Endodermal cell (in vitro differentiated cells): ENCODE measurements at places on chromosomes 5 and 9.

GRCh38 chr5:140248414-140248813 is 54.5 kb downstream of the PFDN1 start:
- no peak for DNase-seq
- no peaks in the 10 kb centered on the region for H3K4me1 ChIP-seq
- no peaks in the 10 kb centered on the region for H3K27me3 ChIP-seq
- H3K27ac ChIP-seq, result no peak overlapping the region

DNA sequence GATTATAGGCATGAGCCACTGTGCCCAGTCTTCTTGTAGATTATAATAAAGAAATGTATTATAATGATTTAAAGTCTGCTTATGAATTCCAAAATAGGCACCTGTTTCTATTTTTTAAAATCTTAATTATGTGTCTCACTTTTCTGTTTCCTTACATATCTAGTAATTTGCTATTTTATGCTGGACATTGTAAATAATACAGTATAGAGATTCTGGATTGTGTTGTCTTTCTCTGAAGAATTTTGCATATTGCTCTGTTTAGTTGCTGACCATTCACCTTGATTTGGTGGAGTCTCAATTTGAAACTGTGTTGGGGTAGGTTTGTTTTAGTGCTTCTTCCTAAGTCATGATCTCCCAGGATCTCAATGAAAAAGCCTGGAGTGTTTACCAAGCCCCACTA is 102.8 kb downstream of the C9orf50 start:
- no peak for DNase-seq
- H3K4me1 ChIP-seq, result no peaks in the 10 kb centered on the region
- no peak overlapping the region for H3K4me3 ChIP-seq
- no peaks in the 10 kb centered on the region for H3K36me3 ChIP-seq

- H3K36me3 ChIP-seq, result peaks cover 37% of the 10 kb centered on the region
- no peaks in the 10 kb centered on the region for H3K27me3 ChIP-seq
- no peak overlapping the region for H3K4me3 ChIP-seq
These were observed 15.8 kb downstream of the GALNT10 start for GRCh38 chr5:154206311-154206710.

DNA sequence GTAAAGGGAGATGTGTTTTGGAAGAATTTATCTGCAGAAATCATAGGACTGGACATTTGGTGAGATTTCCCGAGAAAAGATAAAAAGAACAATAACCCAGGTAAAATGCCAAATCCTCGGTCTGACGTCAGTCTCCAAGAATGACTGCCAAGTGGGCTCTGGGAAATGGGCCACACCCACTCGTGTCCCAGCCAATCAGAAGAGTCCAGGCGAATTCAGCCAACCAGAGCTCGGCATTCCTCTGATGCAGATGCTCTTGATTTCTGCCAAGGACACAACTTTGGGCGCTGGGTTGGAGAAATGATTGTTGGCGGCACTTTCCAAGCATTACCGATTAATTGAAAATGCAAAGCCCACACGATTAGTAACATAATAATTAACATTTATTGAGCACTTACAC is 73.3 kb downstream of the FGF18 start:
- no peaks in the 10 kb centered on the region for H3K36me3 ChIP-seq
- peaks cover 6% of the 10 kb centered on the region for H3K4me1 ChIP-seq
- no peaks in the 10 kb centered on the region for H3K27me3 ChIP-seq
- no peak overlapping the region for H3K27ac ChIP-seq

DNA sequence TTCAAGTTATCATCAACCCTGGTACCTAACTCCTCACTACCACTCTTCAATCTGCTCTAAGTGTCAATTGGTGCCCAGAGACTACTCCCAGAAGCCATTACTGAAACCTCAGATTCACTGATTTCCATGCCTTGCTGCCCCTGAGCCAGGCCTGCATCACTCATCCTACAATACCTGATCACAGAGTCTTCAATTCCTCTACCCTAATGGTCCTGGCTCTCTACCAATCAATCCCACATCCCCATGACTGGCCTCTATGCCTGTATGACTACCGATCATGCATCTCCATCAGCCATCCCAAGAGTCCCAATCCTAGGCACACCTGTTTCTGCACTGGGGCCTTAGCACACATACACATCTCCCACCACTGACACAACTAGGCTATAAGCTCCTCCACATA is 2.5 kb downstream of the ZNF484 start:
- H3K4me3 ChIP-seq, result no peak overlapping the region
- no peaks in the 10 kb centered on the region for H3K27me3 ChIP-seq
- H3K4me1 ChIP-seq, result no peaks in the 10 kb centered on the region
- H3K27ac ChIP-seq, result no peak overlapping the region
- no peaks in the 10 kb centered on the region for H3K36me3 ChIP-seq

- H3K4me3 ChIP-seq, result no peak overlapping the region
- peaks cover 16% of the 10 kb centered on the region for H3K36me3 ChIP-seq
- DNase-seq, result no peak
- no peak overlapping the region for H3K27ac ChIP-seq
These were observed 8.1 kb downstream of the UBQLN1 start for GRCh38 chr9:83699615-83700014.

GRCh38 chr9:3893519-3893918 is 367.7 kb upstream of the RFX3 start:
- H3K27me3 ChIP-seq, result no peaks in the 10 kb centered on the region
- H3K4me3 ChIP-seq, result no peak overlapping the region
- DNase-seq, result no peak
- H3K27ac ChIP-seq, result no peak overlapping the region

DNA sequence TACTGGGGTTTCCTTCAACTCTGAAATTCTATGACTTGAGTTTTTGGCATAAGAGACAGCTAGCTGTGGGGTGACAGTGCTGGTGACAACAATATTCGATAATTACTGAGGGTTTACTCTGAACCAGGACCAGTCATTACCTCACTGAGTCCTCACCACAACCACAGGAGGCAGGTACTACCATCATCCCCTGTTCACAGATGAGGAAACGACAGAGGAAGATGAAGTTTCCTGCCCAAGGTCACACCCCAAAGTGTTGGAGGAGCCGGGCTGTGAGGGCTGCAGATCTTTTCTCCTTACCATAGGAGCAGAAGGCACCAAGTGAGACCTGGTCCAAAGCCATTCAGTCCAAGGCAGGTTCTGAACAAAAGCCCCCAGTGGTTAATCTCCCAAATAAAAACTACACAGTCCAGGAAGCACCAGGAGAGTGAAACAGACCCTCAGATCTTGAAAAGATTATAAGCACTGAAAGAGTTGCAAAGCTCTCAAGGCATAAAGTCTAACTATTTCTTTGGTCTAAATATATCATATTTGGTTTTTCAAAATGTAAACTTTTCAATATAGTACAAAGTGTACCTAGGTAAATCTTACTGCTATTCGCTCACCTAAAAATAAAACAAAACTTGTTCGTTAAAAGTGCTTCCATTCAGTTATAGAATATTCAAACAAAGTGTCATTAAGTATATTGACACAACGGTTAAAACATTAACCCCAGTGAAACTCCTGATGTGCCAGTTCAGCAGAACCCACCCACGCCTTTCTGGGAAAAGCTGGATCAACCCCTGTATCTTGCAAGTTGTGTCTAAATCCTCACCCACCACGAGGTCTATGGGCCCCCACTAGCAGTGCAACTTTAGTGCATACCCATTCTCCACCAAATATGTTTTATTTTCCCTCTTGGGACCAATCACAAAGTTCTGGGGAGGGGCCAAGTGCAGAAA is 82.6 kb upstream of the EQTN start:
- peaks cover 6% of the 10 kb centered on the region for H3K4me1 ChIP-seq
- no peak overlapping the region for H3K27ac ChIP-seq
- no peaks in the 10 kb centered on the region for H3K36me3 ChIP-seq
- H3K4me3 ChIP-seq, result no peak overlapping the region

DNA sequence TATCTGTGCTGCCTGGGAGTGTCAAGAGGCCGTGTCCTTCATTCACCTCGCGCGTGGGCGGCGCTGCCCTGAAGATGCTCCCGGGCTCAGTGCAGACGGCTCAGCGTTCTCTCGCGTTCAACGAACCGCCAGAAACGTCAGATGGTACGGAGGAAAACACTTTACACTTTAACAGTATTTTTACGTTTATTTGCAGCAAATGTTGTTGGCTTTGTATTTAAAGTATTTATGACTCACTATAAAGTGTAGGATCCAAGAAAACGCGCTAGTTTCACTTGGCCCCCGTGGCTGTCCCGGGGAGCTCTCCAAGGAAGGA is 544 bp upstream of the ERCC6L2 start:
- peak; percentile 63 for DNase-seq
- no peak overlapping the region for H3K4me3 ChIP-seq
- peak overlapping the region; percentile 99 for H3K27ac ChIP-seq
- peaks cover 4% of the 10 kb centered on the region for H3K36me3 ChIP-seq
- H3K4me1 ChIP-seq, result no peaks in the 10 kb centered on the region

- no peaks in the 10 kb centered on the region for H3K27me3 ChIP-seq
- H3K36me3 ChIP-seq, result no peaks in the 10 kb centered on the region
- no peak for DNase-seq
- H3K4me1 ChIP-seq, result no peaks in the 10 kb centered on the region
These were observed 28.6 kb upstream of the TNC start for GRCh38 chr9:115146581-115147021.

DNA sequence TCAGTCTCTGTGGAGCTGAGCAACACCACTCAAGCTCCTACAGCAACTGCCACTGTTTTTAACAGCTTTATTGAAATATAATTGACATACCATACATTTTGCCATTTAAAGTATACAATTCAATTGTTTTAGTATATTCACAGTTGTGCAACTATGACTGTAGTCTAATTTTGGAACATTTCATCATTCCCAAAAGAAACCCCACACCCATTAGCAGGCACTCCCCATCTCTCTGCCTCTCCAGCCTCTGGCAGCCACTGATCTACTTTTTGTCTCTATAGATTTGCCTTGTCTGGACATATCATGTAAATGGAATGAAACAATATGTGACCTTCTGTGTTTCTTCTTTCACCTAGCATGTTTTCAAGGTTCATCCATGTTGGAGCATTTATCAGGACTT is 43.5 kb downstream of the RUSC2 start:
- no peaks in the 10 kb centered on the region for H3K27me3 ChIP-seq
- DNase-seq, result no peak
- H3K36me3 ChIP-seq, result no peaks in the 10 kb centered on the region
- H3K4me3 ChIP-seq, result no peak overlapping the region
- no peak overlapping the region for H3K27ac ChIP-seq
